NCI-H2081 treated with DMSO at 0.1 percent for 48 hours (cell line): ENCODE measurements at places on chromosomes 3 and 15.

- no peak for DNase-seq
Measured at GRCh38 chr3:138426211-138426610, 8.2 kb upstream of the ESYT3 start.

DNA sequence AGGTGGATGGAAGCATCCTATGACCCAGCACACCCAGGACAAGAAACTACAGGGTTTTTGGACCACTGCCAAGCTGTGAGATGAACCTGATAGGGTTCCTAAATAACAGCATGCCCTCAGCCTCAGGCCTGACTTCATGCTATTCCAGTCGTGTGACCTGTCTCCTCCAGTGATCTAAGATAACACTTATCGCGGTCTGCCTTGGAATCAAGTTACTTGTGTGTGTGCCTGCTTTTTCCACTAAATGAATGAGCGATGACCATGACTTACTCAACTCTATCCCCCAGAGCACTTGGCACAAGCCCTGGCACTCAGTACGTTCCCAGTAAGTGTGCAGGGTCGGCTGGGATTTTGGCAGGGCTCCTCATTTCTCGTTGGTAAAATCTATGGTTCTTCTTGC lies 172.7 kb upstream of the TP63 start:
- DNase-seq = no peak

DNA sequence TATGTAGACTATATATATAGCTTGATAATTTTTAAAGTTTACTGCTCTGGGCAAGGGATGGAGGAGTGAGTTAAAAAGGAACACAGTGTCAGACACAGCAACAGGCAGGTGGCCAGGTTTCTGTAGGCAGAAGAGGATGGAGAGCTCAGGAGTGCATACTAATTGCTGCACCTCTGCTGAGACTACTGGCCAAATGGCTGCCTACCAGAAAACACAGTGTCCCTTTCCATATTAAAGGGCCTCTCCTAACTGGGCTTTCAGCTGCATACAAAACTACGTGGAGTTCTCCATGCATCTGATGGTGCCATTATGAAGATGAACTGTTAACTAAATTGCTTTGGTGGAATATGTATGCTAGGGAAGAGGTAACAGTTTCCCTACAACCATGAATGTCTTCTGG lies 1.8 kb downstream of the ATP13A4 start:
- no peak for DNase-seq

GRCh38 chr3:129606636-129607390 lies at the start of gene PLXND1:
PLXND1 (minus strand) TSS chr3:129606676; CDS start chr3:129606639, 37 bp downstream.
- DNase-seq = no peak

DNA sequence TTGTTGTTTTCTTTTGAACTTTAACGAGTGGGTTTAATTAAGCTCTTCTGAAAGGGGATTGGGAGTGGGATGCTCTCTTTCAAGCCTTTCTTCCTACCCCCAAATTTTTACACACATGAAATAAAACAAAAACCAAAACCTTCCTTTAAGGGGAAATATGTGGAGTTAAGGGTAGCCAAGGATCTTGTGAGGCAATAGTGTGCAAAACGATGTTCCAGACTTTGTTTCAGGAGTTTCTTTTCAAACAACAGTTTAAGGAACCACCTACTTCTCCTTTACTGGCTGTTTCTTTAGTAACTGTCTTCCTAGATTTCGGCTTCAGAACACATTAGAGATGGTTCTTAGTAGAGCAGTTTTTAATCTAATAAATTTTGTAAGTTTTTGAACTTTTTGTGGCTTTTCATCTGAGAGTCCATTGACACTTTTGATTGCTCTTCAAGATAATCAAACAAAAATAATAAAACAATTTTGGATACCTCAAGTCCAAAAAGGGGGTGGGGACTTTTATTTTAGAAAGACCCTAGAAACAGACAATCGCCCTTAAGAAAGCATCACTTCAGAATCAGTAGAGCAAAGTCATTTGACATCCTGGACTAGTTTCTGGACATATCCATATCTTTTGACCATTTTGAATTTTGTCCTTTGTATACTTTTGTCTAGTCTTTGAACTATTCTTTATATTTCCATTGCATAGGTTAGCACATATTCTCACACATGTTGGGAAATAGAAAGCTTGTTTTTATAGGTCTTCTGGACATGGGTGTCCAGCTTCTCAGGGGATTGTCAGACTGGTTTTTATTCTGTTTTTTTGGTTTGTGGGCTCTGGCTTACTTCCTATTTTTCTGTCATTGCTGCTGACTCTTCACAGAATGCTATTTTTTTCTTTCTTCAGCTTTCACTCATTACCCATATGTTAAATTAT lies 6.0 kb downstream of the DIPK2A start:
- no peak for DNase-seq

GRCh38 chr15:90930861-90931574 lies 1.3 kb downstream of the HDDC3 start:
- DNase-seq = no peak

DNA sequence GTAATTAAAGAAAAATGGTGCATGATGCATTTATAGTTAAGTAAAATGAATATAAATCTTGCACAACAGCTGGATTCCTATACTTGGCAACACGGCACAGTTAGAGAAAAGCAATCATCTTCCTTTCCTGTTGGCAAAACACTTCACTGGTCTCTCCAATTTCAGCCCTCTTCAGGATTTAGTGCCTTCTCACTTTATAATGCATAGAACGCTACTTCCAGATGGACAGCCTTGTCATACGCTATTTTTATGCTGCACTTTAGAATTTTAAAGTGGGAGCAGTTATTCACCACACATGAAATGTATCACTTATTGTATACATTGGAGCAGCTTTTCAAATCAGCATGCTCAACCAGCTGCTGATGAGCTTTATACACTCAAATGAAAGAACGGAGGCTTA lies 194.4 kb upstream of the GBE1 start:
- DNase-seq = no peak

GRCh38 chr3:197189623-197190022 lies 108.8 kb downstream of the DLG1 start:
- no peak for DNase-seq

DNA sequence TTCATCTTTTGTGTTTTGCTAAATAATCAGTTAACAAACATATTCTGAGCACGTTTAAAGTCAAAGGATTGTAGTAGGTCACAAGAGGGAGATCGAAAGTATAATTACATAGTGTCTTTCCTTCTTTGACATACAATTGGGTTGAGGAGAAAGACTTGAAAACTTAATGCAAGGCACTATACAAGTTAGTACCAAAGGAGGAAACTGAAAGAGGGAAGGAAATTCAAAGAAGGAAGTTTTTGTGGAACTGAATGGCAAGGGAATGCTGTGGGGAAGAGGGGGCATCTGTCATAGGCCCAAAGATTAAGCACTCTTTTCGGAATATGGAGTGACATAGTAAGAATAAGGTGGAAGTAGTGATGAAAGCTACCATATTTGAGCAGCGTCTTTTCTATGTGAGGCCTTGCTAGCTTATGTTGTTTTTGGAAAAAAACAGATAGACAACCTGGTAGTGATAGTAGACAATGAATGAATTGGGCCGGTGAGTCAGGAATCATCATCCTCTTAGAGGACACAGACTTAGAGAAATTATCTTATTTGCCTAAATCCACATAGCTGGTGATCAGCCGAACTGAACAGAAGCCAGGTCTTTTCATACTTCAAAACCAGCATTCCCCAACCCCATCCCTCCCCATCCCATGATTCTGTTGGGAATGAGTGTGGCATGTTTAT lies 10.2 kb downstream of the MBNL1 start:
- no peak for DNase-seq

- no peak for DNase-seq
Measured at GRCh38 chr15:83305704-83306291, 21.3 kb upstream of the BNC1 start.

DNA sequence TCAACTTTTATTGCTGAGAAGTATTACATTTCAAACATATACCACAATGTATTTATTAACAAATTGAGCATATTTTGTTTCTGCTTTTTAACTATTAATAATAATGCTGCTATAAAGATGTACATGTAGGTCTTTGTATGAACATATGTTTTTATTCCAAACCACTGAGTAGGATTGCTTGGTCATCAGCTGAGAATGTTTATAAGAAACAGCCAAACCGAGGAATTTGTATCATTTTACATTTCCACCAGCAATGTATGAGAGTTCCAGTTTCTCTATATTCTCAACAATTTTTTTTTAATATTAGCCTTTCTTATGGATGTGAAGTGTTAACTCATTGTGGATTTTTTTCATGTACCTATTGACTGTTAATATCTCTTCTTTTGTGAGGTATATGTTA lies 119.5 kb upstream of the MDFIC2 start:
- DNase-seq = no peak

DNA sequence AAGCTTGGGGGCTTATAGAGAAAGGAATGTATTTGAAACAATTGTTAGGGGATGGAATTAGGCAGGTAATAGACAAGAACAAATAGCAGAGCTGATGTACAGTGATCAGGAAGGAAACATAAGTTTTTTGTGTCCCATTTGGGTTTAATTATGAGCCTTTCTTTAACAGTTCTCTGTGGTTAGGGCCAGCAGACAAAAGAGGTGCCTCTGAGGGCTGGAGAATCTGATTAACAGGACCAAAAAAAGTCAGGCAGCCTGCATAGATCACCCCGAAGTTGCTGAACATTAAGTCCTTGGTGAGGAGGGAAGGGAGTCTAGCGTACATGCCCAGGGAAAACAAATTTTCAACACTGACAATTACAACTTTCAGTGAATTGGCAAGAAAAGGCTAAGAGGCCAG lies 88.6 kb upstream of the SPRED1 start:
- no peak for DNase-seq

DNA sequence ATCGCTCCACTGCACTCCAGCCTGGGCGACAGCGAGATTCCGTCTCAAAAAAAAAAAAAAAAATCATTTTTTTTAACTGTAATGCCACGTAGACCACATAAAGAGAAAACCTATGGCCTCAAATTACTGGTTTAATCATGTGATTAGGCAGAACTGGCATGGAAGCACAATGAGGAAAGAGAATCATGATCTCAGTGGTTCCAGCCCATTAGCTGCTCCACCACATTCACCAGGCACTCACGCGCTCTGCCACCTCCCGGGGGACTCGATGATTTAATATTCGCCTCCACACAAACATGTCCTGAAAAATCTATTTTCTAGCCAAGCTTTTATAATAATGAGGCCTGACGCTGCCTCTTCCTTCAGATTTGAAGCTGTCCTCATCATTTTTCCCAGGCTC lies 204.7 kb downstream of the TBL1XR1 start:
- DNase-seq = no peak

DNA sequence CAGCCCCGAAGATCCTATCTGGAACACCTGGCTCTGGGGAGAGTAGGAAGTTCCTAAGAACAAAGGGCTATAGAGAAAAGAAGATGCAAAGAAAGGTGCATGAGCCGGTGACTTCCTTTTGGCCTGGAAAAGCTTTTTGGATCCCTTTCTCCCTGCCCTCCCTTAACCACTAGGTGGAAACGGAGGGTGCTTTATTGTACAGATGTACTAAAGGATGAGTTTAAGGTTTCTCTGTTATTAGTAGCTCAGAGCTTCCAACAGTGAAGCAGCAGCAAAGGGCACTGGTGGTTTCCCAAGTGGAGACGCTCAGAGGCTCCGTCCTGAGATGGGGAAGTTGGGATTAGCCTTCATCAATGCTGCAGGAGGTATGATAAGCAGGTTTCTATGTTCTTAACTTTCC lies 5.9 kb upstream of the ADGRG7 start:
- DNase-seq = peak; percentile 2

GRCh38 chr3:127428344-127428997 lies 140.6 kb upstream of the PRR20G start:
- peak; percentile 56 for DNase-seq

GRCh38 chr3:155325263-155325835 lies 31.9 kb upstream of the STRIT1 start:
- DNase-seq = no peak

DNA sequence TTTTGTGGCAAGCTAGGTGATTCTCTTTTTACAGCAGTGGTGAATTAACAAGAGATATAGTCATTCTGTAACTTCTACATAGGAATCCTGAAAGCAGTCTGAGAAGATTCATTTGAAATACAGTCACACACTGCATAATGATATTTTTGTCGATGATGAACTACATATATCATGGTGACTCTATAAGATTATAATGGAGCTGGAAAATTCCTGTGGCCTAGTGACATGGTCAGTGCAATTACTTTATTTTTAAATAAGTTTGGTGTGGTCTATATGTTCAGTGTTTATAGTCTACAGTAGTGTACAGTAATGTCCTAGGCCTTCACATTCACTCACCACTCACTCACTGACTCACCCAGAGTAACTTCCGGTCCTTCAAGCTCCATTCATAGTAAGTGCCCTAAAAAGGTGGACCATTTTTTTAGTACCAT lies 511.4 kb upstream of the MCTP2 start:
- no peak for DNase-seq

DNA sequence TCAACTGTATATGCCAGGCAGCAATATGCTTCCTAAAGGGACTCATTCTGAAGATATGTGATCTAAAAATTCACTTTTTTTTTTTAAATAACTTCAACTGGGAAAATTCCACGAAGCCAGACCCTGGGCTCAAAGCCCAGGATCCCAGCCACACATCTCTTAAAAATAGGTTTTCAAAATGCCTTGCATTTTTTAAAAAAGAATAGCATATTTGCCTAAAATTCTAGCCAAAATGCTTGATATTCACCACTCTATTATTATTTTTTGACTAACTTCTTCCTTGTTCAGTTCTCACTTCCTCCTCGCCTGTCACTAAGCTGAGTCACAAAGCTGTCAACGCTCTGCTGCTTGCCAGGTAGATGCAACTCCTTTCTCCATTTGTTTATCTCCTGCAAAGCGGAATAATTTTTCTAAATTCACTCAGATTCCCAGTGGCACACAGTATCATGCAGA lies 28.0 kb upstream of the VGLL4 start:
- DNase-seq = no peak

- no peak for DNase-seq
Measured at GRCh38 chr3:31488475-31489017, 44.2 kb upstream of the STT3B start.

GRCh38 chr3:54939557-54940300 lies 11.9 kb upstream of the LRTM1 start:
- DNase-seq = no peak

- DNase-seq = no peak
Measured at GRCh38 chr15:65857718-65858402, 11.4 kb upstream of the RAB11A start.

GRCh38 chr3:112734736-112735350 lies 93.9 kb upstream of the CCDC80 start:
- DNase-seq = no peak

GRCh38 chr15:44489464-44489863 lies 47.5 kb upstream of the EIF3J start:
- DNase-seq = no peak

GRCh38 chr15:34246276-34246976 lies 21.6 kb downstream of the EMC4 start:
- DNase-seq = no peak

DNA sequence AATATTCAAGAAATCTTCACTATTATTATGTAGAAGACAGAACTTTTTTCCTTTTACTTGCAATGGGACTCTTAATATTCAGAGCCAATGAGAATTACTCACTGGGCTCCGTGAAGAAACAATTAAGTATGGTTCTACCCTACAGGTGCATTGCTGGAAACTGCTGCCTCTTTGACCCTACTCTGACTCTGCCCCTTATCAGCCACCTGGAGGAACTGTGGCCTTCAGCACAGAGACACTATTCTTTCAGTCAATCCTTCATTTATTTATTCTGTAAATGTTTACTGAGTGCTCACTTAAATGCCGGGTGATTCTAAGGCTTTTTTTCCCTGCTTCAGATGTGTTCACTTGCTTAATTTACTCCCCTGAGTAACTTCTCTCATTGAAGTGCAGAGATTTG lies 163.2 kb downstream of the SYNPR start:
- DNase-seq = no peak
